ENCODE measurements at places on chromosomes 11 and 22.

GRCh38 chr11:36594316-36594989 lies at the start of gene IFTAP:
Gene IFTAP (plus strand): TSS chr11:36594502. CDS start chr11:36610104, 15,602 bp downstream.
- peak; percentile 93 for DNase-seq

DNA sequence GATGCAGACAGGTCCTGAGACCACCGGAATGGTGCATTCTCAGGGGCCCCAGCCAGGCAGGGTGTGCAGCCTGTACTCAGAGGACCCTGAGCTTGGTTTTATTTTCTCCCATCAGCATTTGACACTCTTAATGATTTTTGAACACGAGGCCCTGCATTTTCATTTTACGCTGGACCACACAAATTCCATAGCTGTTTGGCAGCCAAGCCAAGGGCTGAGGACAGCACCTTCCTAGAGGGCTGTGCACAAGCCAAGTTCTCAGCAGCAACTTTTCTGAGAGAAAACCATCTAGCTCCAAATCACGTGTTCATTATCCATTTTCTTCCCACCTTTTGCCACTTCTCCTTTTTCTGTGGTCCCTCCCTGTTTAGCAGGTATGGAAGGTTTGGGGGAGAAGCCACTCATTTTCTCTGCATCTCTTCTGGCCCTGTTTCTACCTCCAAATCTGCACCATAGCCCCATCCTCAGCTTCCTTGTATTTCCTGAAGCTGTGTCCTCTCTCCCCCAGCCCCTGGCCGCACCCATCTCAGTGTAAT lies 60.4 kb downstream of the TRAF6 start:
- DNase-seq, result no peak

GRCh38 chr22:36921309-36922104 lies 8.1 kb downstream of the CSF2RB start:
- DNase-seq, result no peak

DNA sequence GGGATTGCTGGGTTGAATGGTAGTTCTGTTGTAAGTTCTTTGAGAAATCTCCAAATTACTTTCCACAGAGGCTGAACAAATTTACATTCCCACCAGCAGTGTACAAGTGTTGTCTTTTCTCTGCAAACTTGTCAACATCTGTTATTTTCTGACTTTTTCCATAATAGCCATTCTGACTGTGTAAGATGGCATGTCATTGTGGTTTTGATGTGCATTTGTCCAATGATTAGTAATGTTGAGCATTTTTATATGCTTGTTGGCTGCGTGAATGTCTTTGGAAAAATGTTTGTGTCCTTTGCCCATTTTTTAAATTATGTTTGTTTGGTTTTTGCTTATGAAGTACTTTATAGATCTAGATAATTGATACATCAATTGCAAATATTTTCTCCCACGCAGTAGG lies 1025.0 kb downstream of the JRKL start:
- DNase-seq, result no peak

GRCh38 chr11:73577496-73577917 lies 20.4 kb downstream of the FAM168A start:
- DNase-seq, result peak; percentile 31

DNA sequence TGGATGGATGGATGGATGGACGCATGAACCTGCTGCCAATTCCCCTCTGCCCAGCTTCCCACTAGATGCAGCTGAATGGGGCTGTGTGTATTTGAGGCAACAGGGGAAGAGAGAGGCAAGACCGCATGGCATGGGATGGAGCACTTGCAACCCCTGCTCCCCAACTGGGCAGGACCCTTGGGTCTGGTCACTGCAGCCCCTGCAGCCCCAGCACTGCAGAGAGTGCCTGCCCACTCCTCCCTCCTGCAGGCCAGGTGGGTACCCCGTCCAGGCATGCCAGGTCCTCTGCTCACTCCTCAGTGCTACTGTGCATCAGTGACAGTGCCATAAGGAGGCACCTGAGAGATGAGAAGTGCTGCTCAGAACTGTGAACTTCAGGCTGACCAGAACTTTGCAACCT lies 40.3 kb downstream of the OSBPL5 start:
- no peak for DNase-seq

Measured in iris pigment epithelial cell (primary cell).